ENCODE measurements at places on chromosomes 6 and 20.

GRCh38 chr6:16851044-16851540 is 89.8 kb upstream of the ATXN1 start:
- no peak for DNase-seq

DNA sequence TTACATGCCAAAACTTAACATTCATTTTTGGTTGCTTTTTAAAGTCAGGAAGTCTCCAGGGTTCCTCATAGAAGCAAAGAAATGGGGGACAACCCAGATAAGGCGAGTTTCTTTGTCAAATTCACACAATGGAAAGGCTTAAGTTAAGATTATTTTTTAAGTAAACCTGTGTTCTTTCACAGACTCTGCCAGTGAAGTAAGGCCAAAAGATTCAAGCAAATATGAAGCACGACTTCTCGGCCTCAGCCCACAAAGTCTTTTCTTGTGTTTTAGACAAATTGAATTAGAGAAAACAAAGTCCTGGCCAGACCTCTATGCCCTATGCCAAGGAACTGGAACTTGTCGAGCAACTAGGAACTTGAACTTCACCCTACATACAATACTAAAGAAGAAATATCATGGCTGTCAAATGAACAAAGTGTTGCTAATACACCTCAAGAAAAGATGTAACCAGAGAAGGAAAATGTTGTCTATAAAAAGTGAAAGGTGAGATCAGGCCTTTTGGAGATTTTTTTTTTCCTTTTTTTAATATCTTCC is 540.0 kb upstream of the JARID2 start:
- no peak for DNase-seq

DNA sequence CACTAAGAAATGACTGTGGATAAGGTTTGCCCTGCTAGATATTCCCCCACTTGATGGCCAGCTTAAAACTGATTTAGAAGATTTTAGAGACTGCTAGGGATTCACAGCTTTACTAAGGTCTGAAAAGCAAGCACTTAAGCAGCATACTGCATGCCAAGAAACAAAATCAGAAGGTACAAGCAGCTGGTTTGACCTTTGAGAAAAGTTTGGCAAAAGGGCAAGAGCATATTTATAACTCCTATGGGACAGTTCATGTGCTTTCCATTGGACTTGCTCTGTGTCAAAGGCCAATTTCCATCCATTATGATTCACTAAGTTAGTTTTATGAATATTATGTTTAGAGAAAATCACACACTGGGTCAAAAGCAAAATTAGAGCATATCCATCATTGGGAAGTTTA is 402.8 kb downstream of the PKHD1 start:
- no peak for DNase-seq

GRCh38 chr6:146546443-146547043 is 2.9 kb downstream of the RAB32 start:
- DNase-seq: no peak

- DNase-seq: no peak
Measured at GRCh38 chr20:1968964-1969363, 24.9 kb downstream of the PDYN start.

DNA sequence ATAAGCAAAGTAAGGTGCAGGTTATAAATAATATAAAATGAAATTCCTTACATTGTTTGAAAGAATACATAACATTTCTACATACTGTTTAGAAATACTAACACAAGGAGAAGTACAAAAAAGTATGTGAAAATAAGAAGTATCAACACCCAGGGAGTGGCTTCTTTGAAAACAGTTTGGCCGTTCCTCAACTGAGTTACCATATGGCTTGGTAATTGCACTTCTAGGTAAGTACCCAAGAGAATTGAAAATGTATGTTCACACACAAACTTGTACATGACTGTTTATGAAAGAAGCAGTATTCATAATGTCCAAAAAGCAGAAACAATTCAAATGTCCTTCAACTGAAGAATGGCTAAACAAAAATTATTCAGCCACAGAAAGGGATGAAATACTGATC is 30.7 kb downstream of the PAK5 start:
- no peak for DNase-seq

DNA sequence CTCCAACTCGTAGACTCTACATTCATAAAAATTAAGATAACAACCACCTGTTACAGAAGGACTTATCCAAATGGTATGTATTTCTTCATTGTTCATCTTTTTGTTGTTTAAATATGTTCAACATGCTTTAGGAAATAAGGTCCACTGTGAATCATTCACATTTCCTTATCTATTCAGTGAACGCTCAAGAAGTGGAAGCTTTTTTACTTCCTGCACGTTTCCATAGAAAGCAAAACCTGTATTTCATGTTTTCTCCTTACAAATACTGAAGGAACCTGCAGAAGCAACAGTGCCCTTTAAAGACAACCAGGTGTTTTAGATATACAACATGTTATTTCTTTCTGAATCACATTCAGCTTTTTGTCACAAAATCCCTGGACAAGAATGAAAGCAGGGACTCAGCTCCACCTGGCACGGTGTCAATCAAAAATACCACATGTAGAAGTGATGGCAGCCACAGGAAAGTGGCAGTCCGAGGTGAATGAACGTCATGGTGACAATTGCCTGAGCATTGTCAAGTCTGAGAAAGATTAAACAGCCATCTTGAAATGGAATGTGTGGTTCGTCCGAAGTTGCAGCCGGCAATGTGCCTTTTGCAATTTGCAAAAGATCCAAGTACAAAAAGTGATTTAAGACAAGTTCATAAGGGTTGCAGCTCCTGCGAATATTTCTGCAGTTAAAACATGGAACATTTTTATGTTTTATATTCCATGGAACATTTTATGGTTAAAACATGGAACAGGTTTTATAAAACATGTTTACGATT is 66.7 kb upstream of the RIPOR2 start:
- no peak for DNase-seq

- DNase-seq: no peak
Measured at GRCh38 chr6:88166493-88167351, 575 bp upstream of the CNR1 start.

Measured in NCI-H187 (cell line).